Activated T-cell treated with anti-CD3 and anti-CD28 coated beads for 4 hours (primary cell): ENCODE measurements at places on chromosomes 3 and 15.

DNA sequence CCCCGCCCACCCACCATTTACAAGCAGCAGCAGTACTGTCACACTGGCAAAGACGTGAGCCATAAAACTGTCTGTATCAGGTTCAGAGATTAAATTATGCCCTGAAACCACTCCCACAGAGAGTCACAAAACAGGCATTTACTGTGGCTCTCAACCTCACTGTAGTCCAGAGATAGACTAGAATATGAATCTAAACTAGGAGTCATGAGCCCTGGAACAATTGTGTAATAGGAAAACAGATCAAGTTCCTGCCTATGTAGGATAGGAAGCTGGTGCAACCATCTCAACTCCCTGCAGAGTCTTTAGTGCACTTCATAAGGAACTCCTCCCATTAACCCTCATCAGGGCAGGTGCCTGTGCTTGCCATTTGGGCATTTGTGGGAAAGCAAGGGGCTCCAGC, 61.7 kb downstream of the FAM227B start:
- DNase-seq = no peak

- no peak for DNase-seq
These were observed 27.3 kb downstream of the MYO1E start for GRCh38 chr15:59345326-59345725.

GRCh38 chr3:188826574-188826973, 345.2 kb upstream of the TPRG1 start:
- DNase-seq = no peak

- no peak for DNase-seq
These were observed 206.9 kb downstream of the RPLP1 start for GRCh38 chr15:69659454-69660050.

DNA sequence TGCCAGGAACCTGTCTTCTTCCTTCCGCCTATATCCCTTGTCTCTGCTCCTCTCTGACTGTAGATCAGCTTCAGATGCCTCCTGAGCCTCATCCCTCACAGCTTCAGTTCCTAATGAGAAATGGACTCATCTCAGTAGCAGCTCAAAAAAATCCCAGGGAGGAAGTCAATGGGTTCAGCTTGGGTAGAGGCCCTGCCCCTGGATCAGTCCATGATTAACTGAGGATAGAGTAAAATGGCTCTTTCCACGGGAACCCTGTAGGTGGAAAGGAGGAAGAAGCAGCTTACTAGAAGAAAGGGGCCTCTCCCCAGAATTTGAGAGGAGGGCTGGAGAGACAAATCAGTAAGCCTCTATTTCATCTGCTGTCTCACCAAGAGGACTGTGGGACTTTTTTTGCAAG, 26.9 kb upstream of the HCN4 start:
- no peak for DNase-seq

- DNase-seq = no peak
These were observed 47.3 kb upstream of the TCF12 start for GRCh38 chr15:56871185-56871584.

- no peak for DNase-seq
These were observed 58.4 kb upstream of the COL8A1 start for GRCh38 chr3:99579965-99580364.

- no peak for DNase-seq
These were observed 340.3 kb upstream of the RBMS3 start for GRCh38 chr3:28940530-28940929.

GRCh38 chr3:87298111-87298718, 21.8 kb upstream of the POU1F1 start:
- DNase-seq = no peak

GRCh38 chr3:197746209-197746608, 3.5 kb upstream of the FYTTD1 start:
- DNase-seq = no peak

GRCh38 chr3:172402090-172402489, 46.2 kb downstream of the GHSR start:
- DNase-seq = no peak

GRCh38 chr3:56339244-56339643, 129.0 kb downstream of the ERC2 start:
- DNase-seq = no peak

- no peak for DNase-seq
These were observed 801.6 kb downstream of the CADM2 start for GRCh38 chr3:85760342-85760741.

GRCh38 chr15:92772061-92772460, 116.5 kb upstream of the FAM174B start:
- no peak for DNase-seq

- DNase-seq = no peak
These were observed 2.0 kb downstream of the GP5 start for GRCh38 chr3:194396859-194397756.

GRCh38 chr15:50183112-50183794, 1.3 kb downstream of the SLC27A2 start:
- DNase-seq = no peak

DNA sequence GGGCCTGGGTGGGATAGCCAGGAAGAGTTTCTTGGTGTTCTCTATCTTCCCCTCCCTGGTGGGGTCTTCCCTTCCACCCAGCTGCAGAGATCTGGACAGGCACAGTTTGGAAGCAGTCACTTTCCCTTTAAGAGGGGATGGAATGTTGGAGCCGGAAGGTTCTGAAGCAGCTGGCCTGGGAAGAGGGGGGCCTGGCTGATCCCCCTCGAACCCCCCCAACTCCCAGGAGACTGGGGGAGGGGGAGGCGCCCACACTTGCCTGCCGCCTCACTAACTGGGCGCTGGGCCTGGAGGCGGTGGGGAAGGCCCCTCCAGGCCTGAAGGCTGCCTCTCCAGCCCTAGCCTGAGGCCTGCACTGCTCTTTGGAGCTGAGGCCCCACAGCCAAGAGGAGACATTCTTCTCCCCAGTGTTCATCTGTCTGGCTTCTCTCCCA, 1.4 kb downstream of the DVL3 start:
- no peak for DNase-seq

DNA sequence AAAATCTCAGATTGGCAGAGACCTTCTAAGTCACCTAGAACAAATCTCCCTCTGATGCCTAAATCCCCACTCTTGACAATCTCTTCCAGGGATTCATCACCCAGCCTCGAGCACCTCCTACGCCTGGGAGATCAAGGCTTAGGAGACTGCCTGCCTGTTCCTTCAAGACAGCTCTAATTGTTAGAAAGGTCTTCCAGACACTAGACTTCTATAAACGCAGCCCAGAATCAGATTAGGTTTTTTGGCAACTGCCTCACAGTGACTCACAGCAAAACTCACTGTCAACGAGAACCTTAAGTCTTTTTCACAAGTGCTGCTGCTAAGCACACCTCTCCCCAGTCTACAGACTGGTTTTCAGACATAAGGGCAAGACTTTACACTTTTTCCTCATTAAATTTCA, 23.1 kb downstream of the SRGAP3 start:
- no peak for DNase-seq

GRCh38 chr15:78988361-78988911, 43.6 kb upstream of the CTSH start:
- DNase-seq = no peak

- no peak for DNase-seq
These were observed 64.9 kb downstream of the PLSCR2 start for GRCh38 chr3:146404436-146404835.

DNA sequence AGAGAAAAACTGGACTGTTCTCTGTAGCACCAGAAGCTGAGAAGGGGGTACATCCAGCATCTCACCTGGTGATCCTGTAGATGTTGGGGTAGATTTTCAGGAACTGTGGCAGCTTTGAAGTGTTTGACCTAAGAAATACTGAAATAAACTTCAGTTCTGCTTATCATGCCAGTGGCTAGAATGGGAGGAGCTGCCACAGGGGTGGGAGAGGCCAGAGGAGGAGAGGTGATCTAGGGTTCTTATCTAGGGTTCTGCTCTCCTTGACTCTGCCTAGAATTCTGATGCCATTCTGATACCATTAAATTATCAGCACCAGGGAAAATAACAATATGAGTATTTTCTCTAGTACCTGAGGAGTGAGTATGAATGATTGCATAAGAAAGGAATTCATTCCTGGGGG, 10.2 kb upstream of the CPOX start:
- no peak for DNase-seq

- no peak for DNase-seq
These were observed 165.1 kb upstream of the UBE2E1 start for GRCh38 chr3:23640471-23641146.

DNA sequence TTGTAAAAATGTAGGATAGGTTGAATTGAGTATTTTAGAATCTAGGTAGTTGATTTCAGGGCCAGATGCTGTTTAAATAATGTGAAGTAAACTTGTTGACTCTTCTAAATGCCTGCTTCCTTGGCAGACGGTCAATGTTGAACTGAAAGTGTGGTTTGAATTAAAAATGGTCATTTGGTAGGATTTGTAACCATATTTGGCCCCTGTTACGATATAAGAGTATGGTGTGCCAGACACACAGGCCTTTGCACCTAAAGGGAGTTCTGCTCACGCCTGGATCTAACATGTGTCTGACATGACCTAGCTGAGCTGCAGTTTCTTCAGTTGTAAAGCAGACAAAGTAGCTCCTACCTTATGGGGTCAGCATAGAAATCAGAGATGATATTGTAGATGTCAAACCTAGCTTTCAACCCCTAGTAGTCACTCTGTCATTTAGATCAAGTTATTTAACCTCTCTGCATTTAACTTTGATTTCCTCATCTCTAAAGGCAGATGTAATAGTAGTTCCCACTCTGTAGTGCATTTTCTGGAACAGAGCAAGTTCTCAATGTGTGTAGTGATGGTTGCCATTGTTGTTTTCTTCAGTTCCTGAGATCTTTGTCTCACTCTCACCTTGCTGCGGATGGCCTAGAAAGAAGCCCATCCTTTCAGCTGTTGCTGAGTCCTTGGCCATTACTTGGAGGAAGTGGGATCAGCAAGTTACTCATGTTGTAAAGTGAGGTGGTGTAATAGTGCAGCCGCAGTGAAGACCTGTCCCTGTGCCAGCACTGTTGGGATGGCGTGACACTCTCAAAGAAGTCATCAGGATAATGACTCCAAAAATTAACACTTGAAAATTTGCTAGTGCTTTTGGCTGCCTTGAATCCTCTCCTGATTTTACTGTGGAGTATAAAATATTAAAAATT, 90.2 kb downstream of the GHSR start:
- DNase-seq = no peak

DNA sequence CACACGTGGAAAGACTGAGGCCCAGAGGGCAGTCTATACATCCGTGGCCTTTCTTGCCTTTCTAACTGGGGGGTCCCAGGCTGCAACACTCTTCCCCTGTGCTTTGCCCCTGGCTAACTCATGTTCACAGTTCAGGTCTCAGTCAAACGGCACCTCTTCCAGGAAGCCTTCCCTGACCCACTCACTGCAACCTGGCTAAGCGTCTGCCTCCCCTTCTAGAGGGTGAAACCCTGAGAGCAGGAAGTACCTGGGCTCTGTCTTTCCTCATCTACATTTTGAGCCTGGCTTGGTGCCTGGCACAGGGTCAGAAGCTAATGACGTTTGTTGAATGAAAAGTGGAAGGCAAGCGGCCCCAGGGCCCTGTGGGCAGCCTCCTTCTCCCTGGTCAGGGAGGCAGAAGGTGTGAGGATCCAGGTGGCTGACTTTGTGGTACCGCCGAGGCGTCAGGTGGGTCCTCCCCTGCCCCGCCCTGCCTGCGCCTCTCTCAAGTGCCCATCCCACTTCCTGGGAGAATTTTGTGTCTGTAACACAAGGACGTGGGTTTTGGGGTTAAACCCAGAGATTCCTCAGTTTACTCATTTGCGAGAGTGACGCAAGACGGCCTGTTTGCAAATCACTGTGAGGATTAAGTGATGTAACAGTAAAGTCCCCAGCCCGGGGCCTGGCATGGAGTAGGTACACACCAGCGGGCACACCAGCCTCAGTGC, 32.1 kb downstream of the DNASE1L3 start:
- DNase-seq = no peak

DNA sequence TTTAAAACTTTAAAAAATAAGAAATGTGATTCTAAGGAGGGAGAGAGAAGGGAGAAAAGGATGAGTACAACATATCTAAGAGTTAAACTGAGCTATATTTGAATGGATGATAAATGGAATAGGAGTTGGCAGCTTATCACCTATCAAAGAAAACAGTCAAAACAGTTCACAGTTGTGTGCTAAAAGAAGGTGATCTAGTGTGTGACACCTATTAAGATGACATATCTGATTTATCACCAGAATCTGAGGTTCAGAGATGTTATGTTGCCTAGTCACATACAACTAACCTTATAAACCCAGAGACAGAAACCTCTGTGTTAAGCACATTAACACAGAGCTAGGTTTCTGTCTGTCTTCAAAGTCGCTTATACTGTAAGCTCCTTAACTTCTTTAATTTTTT, 3.0 kb downstream of the ATP13A3 start:
- DNase-seq = no peak

DNA sequence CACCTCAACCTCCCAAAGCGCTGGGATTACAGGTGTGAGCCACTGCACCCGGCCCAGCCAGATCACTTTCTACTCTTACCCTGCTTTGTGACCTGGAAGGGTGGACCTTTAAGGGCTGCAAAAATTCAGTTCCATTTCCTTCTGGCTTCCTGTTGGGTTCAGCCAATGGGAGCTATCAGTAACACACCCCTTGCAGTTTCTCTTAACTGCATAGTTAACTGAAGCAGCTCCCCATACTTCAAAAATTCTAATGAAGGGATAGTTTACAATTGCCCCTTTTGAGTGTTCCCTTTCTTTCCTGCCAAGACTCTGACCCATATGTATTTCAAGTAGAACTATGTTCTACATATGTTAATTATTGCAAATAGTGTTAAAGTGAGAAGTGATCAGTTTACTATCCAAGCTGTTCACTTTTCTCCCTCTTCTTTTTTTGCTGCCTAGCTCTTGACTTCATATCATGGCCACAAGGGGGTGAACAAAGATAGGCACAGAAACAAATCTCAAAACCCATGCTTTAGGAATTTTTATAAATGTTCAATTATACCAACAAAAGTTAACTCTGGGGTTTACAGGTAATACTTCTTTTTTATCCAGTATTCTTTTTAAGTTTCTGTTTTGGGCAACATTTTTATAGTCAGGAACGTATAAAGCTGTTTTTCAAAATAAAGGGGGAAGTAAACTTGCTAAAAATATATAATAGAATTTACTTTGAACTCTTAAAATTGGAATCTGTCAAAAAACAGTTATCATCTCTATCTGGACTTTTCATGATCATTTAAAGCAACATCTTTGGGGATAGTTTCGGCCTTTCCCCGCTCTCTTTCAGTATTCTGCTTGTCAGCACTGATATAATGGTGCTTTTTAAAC, 8.1 kb downstream of the PGBD4 start:
- no peak for DNase-seq
